ENCODE measurements at places on chromosomes 5 and 9.

GRCh38 chr9:72983512-72984225, 30.8 kb upstream of the ALDH1A1 start:
- DNase-seq = peak; percentile 27

GRCh38 chr9:113746486-113746885, 129.6 kb upstream of the ZNF618 start:
- DNase-seq = no peak

DNA sequence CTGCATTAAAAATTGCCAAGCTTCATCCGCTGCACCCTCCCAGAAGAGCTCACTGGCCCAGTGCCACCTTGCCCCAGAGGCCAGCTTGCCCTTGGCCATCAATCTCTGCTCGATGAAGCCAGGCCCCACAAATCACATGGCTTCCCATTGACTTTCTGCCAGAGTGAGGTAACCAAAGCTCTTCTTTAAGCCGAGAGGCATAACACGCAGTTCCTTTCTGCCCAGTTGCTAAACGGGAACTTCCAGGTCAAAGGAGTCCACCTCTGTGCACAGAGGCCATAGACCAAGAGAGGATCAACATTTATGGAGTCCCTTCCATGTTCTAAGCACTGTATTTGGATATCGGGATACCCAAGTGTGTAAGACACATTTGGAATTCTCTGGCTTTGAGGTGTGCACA, 208.8 kb downstream of the KIF4B start:
- no peak for DNase-seq

- DNase-seq = no peak
Measured at GRCh38 chr5:96207420-96207819, 225.6 kb downstream of the PCSK1 start.

GRCh38 chr9:131252120-131252519, 24.2 kb downstream of the FAM78A start:
- DNase-seq = no peak

Measured in renal pelvis (tissue), 12 donors.